ENCODE measurements at places on chromosomes 5 and 9.

DNA sequence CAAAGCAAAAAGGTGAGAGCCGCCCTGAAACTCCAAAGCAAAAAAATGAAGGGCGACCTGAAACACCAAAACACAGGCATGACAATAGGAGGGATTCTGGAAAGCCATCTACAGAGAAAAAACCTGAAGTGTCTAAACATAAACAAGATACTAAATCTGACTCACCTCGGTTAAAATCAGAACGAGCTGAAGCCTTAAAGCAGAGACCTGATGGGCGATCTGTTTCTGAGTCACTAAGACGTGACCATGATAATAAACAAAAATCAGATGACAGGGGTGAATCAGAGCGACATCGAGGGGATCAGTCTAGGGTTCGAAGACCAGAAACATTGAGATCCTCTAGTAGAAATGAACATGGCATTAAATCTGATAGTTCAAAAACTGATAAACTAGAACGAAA, 108.8 kb downstream of the NIPBL start:
- DNase-seq, result no peak

DNA sequence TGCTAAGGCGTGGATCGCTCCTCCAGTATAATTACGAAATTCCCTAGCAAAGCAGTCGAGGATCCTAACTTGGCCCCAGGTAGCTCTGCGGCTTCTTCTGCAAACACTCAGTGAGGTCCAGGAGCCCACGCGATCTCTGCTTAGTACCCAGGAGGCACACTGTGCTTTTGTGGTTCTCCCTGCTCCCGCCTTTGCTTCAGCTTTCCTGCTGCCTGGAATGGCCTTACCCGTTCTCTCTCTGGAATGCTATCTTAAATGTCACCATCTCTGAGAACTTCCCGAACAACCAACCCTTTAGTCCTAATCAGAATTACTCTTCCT, 639 bp downstream of the INVS start:
- no peak for DNase-seq

DNA sequence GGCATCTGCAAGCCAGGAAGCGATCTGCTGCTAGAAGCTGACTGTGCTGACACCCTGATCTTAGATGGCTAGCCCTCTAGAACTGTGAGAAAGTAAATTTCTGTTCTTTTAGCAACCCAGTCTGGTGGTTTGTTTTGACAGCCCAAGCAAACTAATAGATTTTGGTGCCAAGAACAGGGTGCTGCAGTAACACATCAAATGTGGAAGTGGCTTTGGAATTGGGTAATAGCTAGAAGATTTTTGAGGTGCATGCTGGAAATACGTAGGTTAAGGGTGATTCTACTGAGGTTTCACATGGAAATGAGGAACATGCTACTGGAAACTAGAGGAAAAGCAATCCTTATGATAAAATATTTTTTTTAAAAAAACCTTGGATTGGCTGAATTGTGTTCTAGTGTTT, 153.5 kb upstream of the SH3GL2 start:
- DNase-seq, result no peak

- DNase-seq, result no peak
Observed at GRCh38 chr5:100017520-100018262, 517.5 kb upstream of the FAM174A start.

GRCh38 chr9:120696551-120697230, 17.6 kb downstream of the MEGF9 start:
- DNase-seq, result no peak

DNA sequence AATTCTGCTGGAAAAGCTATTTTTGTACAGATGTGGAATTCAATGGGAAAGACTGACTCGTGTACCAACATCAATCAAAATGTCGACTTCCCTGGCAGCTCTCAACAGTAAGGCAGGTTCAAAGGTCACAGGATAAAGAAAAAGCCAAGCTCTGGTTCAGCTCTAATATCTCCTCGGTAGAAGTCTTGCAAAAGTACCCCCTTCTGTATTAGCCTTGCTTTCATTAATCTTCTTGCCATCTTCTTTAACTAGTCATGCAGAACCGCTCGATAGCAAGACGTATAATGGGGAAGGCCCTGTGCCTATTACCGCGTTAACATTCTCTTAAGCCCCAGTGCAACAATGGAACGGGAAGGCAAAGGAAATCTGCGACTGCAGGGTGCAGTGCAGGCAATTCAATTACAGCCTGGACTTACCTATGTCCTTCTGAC, 201.2 kb downstream of the GAPVD1 start:
- no peak for DNase-seq

GRCh38 chr9:134408939-134409737, 82.9 kb downstream of the RXRA start:
- no peak for DNase-seq

DNA sequence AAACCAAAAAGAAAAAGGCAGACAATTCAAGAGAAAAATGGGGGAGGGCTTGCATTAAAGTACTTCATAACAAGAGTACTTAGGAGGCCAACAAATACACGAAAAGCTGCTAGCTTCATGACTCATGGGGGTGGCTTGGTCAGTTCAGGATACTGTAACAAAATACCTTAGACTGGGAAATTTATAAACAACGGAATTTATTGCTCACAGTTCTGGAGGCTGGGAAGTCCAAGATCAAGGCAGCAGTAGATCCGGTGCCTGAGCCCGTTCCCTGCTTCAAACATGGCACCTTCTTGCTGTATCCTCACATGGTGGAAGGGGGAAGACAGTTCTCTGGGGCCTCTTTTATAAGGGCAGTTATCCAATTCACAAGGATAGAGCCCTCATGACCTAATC, 111.4 kb downstream of the C9orf50 start:
- no peak for DNase-seq

DNA sequence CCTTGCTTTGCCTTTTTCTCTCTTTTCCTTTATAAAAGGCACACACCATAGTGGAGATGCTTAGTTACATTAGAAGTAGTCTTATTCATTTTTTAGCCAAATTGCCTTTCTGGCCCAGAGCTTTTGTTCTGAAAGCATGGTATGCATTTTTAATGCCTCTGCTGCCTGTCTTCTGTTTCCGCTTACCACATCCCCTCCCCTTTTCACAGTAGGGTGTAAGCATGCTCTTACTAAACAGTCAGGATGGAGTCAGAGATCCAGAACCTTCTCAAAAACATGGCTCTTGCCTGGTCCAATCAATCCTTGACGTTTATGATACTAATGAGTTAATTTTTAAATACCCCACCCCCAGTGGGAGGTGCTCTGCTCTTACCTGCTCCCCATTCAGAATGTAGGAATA, 22.5 kb downstream of the PPP3R2 start:
- DNase-seq, result no peak

- no peak for DNase-seq
Observed at GRCh38 chr5:151739939-151740335, 18.5 kb downstream of the ATOX1 start.

GRCh38 chr5:63931836-63932235, 30.4 kb downstream of the HTR1A start:
- no peak for DNase-seq

GRCh38 chr9:99822109-99822805, 572 bp downstream of the NR4A3 start:
- no peak for DNase-seq

- no peak for DNase-seq
Observed at GRCh38 chr5:10201223-10201868, 48.3 kb downstream of the ATPSCKMT start.

GRCh38 chr5:170151097-170151831, 45.6 kb downstream of the FOXI1 start:
- no peak for DNase-seq

DNA sequence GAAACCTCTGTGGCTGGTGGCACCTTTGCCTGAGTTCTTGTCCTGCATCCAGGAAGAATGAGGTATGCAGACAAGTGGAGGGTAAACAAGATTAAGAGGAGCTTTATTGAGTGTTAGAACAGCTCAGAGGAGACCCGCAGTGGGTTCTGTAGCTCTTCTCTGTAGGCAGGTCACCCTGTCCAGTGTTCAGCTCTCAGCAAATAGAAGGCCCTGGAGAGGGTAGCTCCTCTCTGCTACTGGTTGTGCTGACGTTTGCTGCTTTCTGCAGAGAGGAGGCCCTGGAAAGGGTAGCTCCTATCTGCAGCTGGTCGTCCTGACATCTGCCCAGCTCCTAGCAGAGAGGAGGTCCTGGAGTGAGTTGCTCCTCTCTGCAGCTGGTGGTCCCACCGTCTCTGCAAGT, 96.8 kb upstream of the CCDC112 start:
- DNase-seq, result no peak

DNA sequence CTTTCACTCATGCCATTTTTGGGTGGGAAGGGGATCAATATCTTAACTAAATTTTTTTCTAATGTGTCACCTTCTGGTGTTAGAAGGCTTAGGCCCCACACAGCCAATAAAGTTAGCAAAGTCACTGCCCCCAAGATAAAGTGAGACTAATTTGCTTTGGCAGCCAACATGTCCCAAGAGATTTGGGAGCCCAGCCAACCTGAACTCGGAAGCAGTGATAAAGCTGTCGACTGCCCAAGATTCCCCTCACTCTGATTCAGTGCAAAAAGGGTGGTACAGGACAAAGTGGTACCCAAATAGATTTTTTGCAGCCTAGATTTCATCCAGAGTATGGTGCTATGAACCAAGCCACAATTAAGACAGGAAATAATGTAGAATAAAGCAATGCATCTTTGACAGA, 572.5 kb upstream of the ARRDC3 start:
- no peak for DNase-seq

DNA sequence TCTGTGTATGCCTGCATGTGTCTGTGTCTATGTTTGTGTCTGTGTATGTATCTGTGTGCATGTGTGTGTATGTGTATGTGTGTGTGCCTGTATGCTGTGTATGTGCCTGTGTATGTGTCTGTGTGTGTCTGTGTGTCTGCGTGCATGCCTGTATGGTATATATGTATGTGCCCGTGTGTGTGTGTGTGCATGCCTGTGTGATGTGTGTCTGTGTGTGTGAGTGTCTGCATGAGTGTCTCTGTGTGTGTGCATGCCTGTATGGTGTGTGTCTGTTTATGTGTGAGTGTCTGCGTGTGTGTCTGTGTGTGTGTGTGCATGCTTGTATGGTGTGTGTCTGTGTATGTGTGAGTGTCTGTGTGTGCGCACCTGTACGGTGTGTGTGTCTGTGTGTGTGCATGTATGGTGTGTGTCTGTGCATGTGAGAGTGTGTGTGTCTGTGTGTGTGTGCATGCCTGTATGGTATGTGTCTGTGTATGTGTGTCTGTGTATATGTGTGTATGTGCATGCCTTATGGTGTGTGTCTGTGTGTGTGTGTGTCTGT, 137.1 kb upstream of the IRX2 start:
- no peak for DNase-seq

DNA sequence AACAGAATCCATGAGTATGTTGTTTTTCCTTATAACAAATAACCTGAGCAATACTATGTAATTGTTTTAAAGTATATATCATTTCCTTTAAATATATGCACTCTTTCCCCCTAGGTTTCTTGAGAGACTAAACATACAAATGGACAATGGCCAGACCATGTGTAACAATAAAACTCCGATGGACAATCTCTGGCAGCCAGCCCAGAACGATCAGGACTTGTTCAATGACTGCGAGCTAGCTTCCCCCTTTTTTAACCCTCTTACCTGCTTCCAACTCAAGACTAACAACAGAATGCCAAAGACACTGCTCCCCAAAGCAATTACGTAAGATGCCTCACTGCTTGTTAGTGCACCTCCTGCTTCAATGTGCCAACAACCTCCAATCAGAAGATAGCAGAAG, 94.9 kb downstream of the HTR4 start:
- no peak for DNase-seq

DNA sequence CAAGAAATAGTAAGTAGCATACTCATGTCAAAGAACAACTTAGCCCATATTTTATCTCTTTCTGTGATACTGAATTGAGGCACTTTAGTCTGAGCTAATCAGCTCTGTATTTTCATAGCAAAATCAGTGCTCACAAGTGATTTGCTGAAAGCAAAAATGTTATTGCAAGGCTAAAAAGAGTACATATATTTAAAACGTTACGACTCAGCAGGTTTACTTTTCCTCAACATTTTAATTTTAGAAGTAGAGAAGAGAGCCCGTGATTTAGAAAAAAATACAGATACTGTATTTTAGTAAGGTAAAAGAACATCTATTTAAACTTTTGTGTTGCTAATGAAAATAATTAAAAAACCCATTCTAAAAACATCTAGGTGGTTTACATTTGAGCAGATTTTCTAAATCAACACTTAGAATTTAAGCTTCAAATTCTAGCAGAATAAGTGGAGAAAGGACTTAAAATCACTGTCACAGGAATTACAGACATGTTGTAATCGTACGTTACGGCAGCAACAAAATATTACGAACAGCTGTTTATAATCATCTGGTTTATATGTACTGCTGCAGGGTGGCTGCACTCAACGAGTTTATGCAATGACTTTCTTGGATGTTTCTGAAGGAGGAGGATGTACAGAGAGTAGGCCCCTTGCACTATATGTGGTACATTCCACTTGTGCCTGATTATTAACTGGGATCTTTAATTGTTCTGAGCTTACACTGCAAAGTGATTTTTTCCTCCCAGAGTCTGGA, 20.1 kb downstream of the SREK1 start:
- no peak for DNase-seq

DNA sequence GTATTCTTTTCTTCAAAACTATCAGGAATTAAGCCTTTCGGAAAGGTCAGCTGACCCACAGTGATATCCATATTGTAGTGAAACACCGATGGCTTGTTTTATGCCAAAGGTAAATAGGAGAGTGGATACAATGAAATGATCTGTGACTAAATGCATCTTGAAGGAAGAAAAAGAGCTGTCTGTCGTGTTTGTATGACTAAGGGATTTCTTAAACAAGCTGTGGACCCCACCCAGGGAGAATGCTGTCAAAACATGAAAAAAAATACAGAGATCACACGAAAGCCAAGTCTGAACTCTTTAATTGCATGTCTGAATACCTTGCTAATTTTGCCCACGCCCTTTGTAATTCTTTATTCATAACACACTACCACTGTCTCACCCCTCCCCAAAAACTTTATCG, 286.4 kb upstream of the WWC1 start:
- DNase-seq, result no peak

- DNase-seq, result no peak
Observed at GRCh38 chr9:122057211-122057610, 35.9 kb downstream of the TTLL11 start.

DNA sequence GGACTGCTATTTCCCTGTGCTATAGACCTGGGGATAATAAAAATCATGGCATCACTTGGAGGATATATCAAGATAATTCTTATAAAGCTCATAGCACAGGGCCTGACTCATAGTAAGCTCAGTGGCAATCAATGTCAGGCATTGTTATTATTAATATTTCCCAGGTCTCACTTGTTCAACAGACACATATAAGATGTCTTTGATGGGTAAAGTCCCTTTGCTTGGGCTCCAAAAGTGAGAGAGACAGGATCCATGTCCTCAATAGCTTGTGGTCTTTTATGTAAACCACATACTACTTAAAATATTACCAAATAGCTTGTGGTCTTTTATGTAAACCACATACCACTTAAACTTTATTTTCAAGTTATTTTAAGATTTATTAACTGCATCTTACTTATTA, 11.2 kb downstream of the SH3RF2 start:
- no peak for DNase-seq

GRCh38 chr5:169574134-169574646, 9.4 kb upstream of the SPDL1 start:
- DNase-seq, result no peak

DNA sequence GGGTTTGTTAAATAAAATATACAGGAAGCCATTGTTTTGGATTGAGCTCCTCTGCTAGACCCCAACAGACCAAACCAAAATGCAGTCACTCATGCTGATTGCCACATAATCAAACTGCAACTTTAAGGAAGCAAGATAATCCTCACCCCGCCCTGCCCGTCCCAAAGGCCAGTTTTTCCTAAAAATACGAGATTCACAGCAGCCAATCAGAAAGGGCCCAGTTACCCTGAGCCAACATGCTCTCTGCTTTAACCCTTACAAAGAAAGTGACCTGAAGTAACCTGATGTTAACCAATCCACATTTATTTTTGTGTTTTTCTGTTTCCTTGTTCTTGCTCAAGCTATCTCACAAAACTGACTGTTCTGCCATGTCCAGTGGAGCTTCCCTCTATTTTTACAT, 21.5 kb upstream of the RNF20 start:
- no peak for DNase-seq

Data from stimulated activated CD8-positive, alpha-beta memory T cell treated with anti-CD3 and anti-CD28 coated beads, Interleukin-15, amount 100 ng/mL, for 4 hours (primary cell).